ENCODE measurements at places on chromosomes 6 and 20. TPM values are rescaled to one million over a fixed set of nuclear protein-coding genes. Genes with fewer than 3 reads are reported as not detected.
A peak's percentile ranks its signal among the peaks of the same experiment; 100 is the strongest.

DNA sequence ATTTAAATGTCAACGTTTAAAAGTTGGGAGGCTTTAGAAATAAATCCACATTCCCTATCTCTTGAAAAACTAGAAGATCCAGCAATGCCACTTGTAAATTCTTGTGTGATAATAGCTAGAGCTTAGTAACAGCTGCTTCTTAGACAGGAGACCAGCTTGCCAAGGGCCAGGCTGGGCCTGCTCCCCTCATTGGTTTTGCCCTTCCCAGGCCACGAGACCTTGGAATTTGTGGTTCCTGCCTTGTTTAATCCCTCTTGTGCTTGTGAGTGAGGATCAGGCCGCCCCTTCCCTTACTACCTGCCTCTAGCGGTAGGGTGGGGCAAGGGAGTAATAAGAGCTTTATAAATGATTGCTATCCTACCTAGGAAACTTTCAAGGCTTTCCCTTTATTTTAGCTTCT is 363.5 kb downstream of the SYNE1 start:
- H3K4me1 ChIP-seq, result peaks cover 8% of the 10 kb centered on the region
- no peak overlapping the region for H3K27ac ChIP-seq
- no peaks in the 10 kb centered on the region for H3K27me3 ChIP-seq
- peaks cover 26% of the 10 kb centered on the region for H3K36me3 ChIP-seq
- no peak overlapping the region for H3K4me3 ChIP-seq
- DNase-seq, result no peak

DNA sequence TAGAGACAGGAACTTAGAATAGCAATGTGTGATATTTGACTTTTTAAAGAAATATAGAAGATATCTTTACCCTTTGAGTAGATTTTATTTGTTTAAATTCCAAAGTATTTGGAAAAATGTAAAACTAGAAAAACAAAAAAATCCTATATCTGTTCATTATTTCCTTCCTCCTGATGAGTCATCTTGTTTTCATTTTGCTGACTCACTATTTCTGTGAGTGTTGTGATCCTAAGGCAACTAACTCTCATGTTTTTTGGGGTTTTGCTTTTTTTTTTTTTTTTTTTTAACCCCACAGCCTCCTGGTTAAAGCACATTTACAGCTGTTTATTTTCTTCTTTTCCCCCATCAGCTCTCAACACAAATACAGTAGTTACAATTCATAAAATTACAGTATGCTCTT is 37.8 kb upstream of the THEMIS start:
- H3K4me3 ChIP-seq, result no peak overlapping the region
- peaks cover 7% of the 10 kb centered on the region for H3K36me3 ChIP-seq
- H3K4me1 ChIP-seq, result peaks cover 46% of the 10 kb centered on the region
- peak overlapping the region; percentile 61 for H3K27ac ChIP-seq

GRCh38 chr6:7219310-7219709 is 93.7 kb downstream of the SSR1 start:
- H3K27me3 ChIP-seq, result no peaks in the 10 kb centered on the region
- no peak overlapping the region for H3K4me3 ChIP-seq
- peaks cover 36% of the 10 kb centered on the region for H3K36me3 ChIP-seq
- DNase-seq, result no peak
- peaks cover 4% of the 10 kb centered on the region for H3K4me1 ChIP-seq

GRCh38 chr6:112305795-112306564 is 41.1 kb upstream of the RFPL4B start:
- H3K4me3 ChIP-seq, result no peak overlapping the region
- no peak overlapping the region for H3K27ac ChIP-seq
- no peak for DNase-seq
- peaks cover 63% of the 10 kb centered on the region for H3K27me3 ChIP-seq
- H3K36me3 ChIP-seq, result no peaks in the 10 kb centered on the region
- H3K4me1 ChIP-seq, result no peaks in the 10 kb centered on the region

DNA sequence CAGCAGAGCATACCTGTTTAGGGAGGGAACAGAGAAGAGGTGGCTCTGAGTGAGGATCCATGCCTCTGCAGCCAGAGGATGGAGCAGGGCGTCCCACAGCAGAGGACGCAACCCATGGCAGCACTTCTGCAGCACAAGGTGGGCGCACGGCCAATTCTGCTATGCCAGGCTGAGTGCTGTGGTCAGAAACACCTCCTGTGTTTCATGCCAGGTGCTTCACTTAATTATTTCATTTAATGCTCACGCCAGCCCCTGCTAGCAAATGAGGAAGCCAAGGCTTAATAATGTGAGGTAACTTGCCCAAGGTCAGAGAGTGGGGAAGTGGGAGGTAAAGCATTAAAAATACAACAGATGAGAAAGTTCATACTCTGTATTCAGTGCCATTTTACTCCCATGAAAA is 68.5 kb upstream of the PTGIS start:
- H3K4me1 ChIP-seq, result peaks cover 11% of the 10 kb centered on the region
- no peak overlapping the region for H3K27ac ChIP-seq
- H3K4me3 ChIP-seq, result no peak overlapping the region
- H3K36me3 ChIP-seq, result peaks cover 51% of the 10 kb centered on the region
- DNase-seq, result no peak
- no peaks in the 10 kb centered on the region for H3K27me3 ChIP-seq

DNA sequence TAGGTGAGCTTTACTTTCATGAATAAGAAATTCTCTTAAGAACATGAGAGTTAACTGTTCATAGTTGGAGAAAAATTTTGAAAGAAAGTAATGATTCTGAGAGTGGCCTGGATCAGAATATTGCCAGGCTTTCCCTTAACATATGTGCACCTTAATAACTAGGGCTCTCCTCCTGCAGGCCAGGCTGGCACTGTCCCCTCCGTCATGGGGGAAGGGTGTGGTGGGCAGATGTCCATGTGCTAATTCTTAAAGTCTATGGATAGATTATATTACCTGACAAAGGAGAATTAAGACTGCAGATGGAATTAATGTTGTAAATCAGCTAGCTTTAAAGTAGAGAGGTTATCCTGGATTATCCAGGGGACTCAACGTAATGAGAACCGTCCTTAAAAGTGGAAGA is 10.9 kb upstream of the KLHL32 start:
- H3K4me3 ChIP-seq, result no peak overlapping the region
- peaks cover 2% of the 10 kb centered on the region for H3K4me1 ChIP-seq
- H3K27ac ChIP-seq, result no peak overlapping the region
- peaks cover 33% of the 10 kb centered on the region for H3K27me3 ChIP-seq
- DNase-seq, result no peak
- H3K36me3 ChIP-seq, result no peaks in the 10 kb centered on the region

DNA sequence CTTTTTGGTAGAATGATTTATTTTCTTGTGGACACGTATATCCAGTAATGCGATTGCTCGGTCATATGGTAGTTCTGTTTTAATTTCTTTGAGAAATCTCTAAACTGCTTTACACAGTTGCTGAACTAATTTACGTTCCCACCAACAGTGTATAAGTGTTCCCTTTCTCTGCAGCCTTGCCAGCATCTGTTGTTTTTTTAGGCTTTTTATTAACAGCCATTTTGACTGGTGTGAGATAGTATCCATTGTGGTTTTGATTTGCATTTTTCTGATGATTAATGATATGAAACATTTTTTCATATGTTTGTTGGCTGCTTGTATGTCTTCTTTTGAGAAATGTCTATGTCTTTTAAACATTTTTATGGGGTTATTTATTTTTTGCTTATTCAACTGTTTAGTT is 196.7 kb downstream of the MOXD1 start:
- H3K27ac ChIP-seq, result no peak overlapping the region
- H3K36me3 ChIP-seq, result no peaks in the 10 kb centered on the region
- H3K4me3 ChIP-seq, result no peak overlapping the region
- peaks cover 6% of the 10 kb centered on the region for H3K27me3 ChIP-seq

DNA sequence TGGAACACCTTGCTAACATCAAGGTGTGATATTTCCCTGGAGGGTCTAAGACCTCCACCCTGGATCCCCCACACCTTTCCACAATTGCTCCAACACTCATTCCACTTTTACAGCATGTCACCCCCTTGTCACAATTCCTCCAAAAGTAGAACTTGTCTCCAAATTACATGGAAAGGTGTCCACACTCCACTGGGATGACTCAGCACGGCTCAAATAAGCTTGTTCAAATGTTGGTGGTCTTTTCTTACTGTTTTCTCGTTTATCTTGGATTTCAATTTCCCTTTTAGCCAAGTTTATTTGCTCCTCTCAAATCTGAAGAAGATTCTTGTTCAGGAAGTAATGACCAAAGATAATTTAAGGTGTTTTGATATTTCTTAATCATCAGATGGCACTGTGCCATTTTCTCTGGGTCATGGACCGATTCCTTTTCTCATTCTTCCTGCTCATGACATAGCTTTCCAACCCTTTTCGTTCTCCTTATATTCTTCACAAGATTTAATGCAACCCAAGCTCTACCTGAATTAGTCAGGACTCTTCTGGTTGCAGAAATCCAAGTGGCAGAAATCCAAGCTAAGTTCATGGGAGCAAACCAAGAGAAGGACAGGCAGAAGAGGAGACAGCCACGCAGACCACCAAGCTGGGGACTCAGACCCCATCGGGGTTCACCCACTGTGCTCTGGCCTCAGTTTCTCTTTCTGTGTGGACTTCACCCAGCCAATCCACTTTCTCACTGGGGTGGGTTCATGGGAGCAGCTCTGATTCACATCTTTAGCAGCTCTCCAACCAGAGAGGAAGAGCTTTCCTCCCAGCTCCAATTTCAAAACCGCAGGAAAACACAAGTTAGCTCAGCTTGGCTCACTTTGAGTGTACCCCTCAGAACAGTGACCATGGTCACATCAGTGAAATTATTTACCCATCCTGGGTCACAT is 110.5 kb upstream of the CDYL start:
- no peak for DNase-seq
- no peak overlapping the region for H3K4me3 ChIP-seq

DNA sequence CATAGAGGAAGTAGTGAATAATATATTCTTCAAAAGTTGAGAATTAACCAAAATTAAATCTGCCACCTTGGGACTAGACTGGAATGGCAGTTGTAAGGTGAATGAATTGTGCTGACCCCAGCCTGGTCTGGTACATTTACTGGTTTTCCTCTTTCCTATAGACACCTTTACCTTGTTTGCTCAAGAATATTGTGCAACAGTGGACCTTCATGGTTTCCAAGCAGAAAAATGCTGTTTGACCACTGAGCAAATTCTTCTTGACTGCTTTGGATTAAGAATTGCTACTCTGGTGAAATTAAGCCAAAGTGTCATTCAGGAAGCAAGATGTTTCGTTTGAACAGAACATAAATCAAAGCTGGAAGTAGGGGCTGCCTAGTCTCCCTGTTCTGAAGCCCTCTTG is 156.6 kb upstream of the TAB2 start:
- H3K4me1 ChIP-seq, result peaks cover 17% of the 10 kb centered on the region
- peak; percentile 45 for DNase-seq
- H3K4me3 ChIP-seq, result no peak overlapping the region
- peaks cover 47% of the 10 kb centered on the region for H3K36me3 ChIP-seq

DNA sequence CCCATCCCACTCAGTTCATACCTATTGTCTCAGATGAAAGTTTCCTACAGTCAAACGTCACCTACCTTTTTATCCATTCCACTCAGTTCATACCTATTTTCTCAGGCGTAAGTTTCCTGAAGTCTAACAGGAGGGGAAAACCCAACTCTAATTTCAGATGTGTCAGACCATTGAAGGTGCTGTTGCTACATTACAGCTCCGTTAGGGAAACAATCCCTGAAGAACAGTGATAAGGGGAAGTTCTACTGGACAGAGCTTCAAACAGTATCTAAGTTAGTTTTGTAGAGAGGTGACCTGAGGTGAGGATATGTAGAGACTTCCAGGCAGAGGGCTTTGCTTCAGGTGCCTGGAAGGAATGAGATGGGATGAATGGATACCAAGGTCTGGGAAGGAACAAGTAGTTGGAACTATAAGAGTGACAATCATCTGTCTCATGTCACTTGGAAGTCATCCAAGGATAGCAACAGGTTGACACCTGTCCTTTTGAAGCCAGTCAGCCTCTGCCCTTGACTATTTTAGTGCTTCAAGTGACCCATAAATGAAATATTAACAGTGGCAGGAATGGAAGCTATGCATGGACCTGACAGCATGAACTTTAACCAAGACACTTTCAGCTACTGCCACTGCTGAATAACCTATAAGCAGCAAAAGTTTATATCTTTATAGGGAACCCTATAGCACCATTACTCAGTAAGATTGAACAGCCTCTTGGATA is 191.6 kb upstream of the MOCS1 start:
- no peak overlapping the region for H3K27ac ChIP-seq
- H3K36me3 ChIP-seq, result no peaks in the 10 kb centered on the region
- no peaks in the 10 kb centered on the region for H3K27me3 ChIP-seq
- no peak overlapping the region for H3K4me3 ChIP-seq
- no peaks in the 10 kb centered on the region for H3K4me1 ChIP-seq
- DNase-seq, result no peak

GRCh38 chr6:45822246-45822812 is 193.3 kb downstream of the CLIC5 start:
- H3K4me3 ChIP-seq, result peak overlapping the region; percentile 44
- H3K27ac ChIP-seq, result peak overlapping the region; percentile 71
- H3K4me1 ChIP-seq, result peaks cover 24% of the 10 kb centered on the region
- no peak for DNase-seq
- H3K27me3 ChIP-seq, result no peaks in the 10 kb centered on the region

- no peaks in the 10 kb centered on the region for H3K27me3 ChIP-seq
- peak; percentile 70 for DNase-seq
- H3K4me1 ChIP-seq, result peaks cover 40% of the 10 kb centered on the region
- H3K36me3 ChIP-seq, result peaks cover 11% of the 10 kb centered on the region
Observed at GRCh38 chr20:53157443-53158408, 185.6 kb downstream of the TSHZ2 start.

- no peaks in the 10 kb centered on the region for H3K36me3 ChIP-seq
- no peak for DNase-seq
- no peak overlapping the region for H3K4me3 ChIP-seq
- peaks cover 13% of the 10 kb centered on the region for H3K4me1 ChIP-seq
Observed at GRCh38 chr6:166588691-166589336, 2.3 kb upstream of the RAMACL start.

DNA sequence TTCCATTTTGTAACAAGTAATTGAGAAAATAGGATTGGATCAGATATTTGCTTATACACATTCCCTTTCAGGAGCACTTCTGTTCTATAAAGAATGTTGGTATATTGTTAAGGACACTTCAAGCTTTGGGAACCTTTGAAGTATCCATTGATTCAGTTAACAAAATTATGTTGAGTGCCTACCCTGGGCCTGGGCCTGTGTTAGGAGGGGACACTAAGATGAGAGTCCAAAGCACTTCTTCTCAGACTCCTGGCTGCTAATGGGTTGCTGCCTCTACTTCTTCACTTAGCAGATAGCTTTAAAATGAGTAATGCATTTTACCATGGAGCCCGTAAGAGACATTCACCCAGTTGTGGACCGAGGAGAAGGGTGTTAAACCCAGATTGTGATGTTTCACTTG is 40.3 kb downstream of the PTPN1 start:
- peaks cover 30% of the 10 kb centered on the region for H3K36me3 ChIP-seq
- H3K4me1 ChIP-seq, result peaks cover 31% of the 10 kb centered on the region
- H3K4me3 ChIP-seq, result peak overlapping the region; percentile 5
- DNase-seq, result no peak
- H3K27me3 ChIP-seq, result no peaks in the 10 kb centered on the region

NUP153 gene
- total RNA-seq, result 108 TPM

TP53RK gene
- total RNA-seq, result 15.5 TPM

DOK5 gene
- total RNA-seq, result 37.1 TPM

ZC2HC1B gene
- total RNA-seq, result not detected

CCDC170 gene
- total RNA-seq, result not detected

MYO6 gene
- 0.14 TPM for total RNA-seq

OR2J3 gene
- not detected for total RNA-seq

All from activated CD4-positive, alpha-beta T cell treated with anti-CD3 and anti-CD28 coated beads, Interleukin-2, amount 10 ng/mL, durations not matched to agents 24 days and 14 days (primary cell).